ENCODE measurements at places on chromosomes 5 and 9. TPM values are rescaled to one million over a fixed set of nuclear protein-coding genes. Genes with fewer than 3 reads are reported as not detected.
A peak's percentile ranks its signal among the peaks of the same experiment; 100 is the strongest.

The TTF1 gene
- 17.9 TPM for total RNA-seq

DNA sequence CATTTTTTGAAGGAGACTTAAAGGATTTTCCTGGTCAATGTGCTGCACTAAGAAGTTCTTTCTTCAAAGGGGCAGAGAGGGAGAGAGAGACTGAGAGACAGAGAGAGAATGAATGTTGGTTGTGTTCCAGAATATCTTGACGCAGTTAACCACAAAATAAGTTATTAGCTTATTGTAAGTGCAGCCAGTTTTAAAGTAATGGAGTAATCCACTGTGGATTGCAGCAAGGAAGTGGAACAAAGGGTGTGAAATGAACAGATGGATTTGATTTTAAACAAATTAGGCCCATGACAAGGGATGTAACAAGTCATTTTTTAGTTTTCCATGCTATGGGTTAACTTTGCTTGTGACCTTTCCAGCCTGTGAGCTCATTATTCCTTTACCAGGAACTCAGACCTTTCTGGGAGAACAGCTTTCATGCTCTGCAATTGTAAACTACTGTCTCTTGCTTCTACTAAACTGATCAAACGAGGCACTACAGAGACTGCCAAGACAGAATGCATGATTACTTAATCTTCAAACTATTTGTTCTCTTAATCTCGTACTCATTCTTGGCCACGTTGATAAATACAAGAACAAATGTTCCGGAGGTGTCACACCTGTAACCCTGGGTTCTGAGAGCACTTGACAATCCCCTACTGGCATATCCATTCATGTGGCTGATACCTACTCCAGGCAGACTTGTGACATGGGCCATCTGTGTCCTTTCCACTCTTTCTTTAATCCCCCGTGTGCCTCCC is 131.1 kb downstream of the TLE1 start:
- H3K4me3 ChIP-seq = no peak overlapping the region
- peaks cover 23% of the 10 kb centered on the region for H3K27me3 ChIP-seq
- H3K36me3 ChIP-seq = no peaks in the 10 kb centered on the region
- DNase-seq = no peak
- peaks cover 33% of the 10 kb centered on the region for H3K4me1 ChIP-seq
- peak overlapping the region; percentile 14 for H3K27ac ChIP-seq

GRCh38 chr9:127968700-127969383 is 11.9 kb downstream of the EEIG1 start:
- H3K4me1 ChIP-seq = peaks cover 20% of the 10 kb centered on the region
- DNase-seq = no peak
- no peaks in the 10 kb centered on the region for H3K27me3 ChIP-seq
- H3K36me3 ChIP-seq = no peaks in the 10 kb centered on the region
- H3K4me3 ChIP-seq = no peak overlapping the region

DNA sequence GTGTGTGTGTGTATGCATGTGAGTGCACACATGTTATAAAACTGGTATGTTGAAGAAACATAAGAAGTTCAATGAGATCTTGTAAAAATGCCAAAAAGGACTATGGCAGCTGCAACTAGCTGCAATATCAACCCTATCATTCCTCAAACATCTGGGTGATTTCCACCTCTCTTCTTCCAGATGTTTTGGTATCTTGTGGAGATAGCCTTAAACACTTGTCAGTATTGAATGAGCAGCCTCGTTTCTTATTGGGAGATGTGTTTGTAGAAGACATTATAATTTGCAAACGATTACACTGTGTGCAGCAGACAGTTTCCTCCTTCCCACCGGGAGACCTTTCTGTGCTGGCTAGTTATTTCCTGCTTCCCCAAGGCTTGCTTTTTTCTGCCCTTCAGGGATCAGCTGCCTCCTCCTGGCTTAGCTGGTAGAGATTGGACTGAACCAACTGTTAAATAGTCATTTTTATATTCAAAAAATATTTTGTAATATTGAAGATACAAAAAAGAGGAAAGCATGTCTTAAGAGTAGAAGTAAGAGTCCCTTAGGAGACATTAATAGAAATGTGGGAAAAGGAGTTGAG is 168.4 kb upstream of the MPDZ start:
- H3K4me1 ChIP-seq = no peaks in the 10 kb centered on the region
- peaks cover 4% of the 10 kb centered on the region for H3K27me3 ChIP-seq
- H3K27ac ChIP-seq = no peak overlapping the region

DNA sequence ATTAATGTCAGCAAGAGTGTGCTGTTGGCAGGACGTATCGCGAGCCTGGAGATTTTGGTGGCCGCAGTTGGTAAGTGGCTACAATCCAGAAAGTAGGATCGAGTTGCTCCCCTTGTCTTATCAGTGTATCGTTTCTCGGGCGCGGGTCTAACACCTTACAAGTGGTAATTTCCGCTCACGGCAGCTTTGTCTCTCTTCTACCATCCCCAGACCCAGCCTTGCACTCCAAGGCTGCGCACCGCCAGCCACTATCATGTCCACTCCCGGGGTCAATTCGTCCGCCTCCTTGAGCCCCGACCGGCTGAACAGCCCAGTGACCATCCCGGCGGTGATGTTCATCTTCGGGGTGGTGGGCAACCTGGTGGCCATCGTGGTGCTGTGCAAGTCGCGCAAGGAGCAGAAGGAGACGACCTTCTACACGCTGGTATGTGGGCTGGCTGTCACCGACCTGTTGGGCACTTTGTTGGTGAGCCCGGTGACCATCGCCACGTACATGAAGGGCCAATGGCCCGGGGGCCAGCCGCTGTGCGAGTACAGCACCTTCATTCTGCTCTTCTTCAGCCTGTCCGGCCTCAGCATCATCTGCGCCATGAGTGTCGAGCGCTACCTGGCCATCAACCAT is 1.1 kb downstream of the PTGER4 start:
- H3K27ac ChIP-seq = peak overlapping the region; percentile 66
- H3K36me3 ChIP-seq = no peaks in the 10 kb centered on the region
- H3K4me1 ChIP-seq = peaks cover 47% of the 10 kb centered on the region
